ENCODE measurements at places on chromosomes 5 and 9.
A peak's percentile ranks its signal among the peaks of the same experiment; 100 is the strongest.

GRCh38 chr9:129382281-129383018 is 204.4 kb upstream of the IER5L start:
- DNase-seq: no peak

- DNase-seq: no peak
Observed at GRCh38 chr9:134215420-134215698, 51.0 kb upstream of the RNU6ATAC start.

DNA sequence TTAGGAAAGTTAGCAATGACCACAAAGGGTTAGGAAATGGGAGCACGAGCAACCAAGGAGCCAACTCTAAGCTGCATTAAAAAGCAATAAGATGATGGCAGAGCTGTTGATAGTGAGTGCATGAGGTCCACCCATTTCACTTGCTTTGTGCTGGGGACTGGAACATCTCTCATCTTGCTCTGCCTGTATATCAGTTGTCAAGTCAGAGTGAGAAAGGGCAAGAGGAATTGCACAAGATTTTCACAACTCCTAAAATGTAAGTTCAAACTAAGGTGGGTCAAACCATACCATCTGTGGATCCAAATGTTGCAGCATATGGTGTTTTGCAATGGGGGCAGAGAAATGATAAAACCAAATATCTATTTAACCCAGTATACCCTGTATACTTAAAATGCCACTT is 2.8 kb upstream of the ESM1 start:
- DNase-seq: no peak

DNA sequence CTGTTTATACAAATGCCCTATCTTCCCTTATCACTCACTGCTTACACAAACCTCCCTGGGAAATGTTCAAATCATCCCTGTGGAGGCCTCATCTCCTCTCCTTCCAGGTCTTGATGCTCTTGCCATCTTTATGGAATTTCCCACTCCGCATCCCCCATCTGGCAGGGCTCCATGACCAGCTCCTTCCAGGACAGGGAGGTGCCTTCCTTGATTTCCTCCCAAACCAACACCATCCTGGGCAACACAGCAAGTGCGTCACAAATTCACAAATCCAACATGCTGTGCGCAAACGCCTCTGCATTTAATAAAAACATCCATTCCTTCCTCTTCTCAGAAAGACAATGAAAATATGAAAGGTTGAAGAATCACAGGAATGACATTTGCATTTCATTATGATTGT is 51.7 kb downstream of the EPB41L4A start:
- DNase-seq: no peak

GRCh38 chr5:34639852-34640626 is 16.1 kb upstream of the RAI14 start:
- DNase-seq: no peak

- DNase-seq: no peak
Observed at GRCh38 chr9:81224166-81225081, 464.9 kb downstream of the TLE1 start.

- DNase-seq: no peak
Observed at GRCh38 chr5:154608531-154609011, 130.5 kb upstream of the HAND1 start.

GRCh38 chr5:33788922-33789566 is 102.7 kb downstream of the ADAMTS12 start:
- no peak for DNase-seq

DNA sequence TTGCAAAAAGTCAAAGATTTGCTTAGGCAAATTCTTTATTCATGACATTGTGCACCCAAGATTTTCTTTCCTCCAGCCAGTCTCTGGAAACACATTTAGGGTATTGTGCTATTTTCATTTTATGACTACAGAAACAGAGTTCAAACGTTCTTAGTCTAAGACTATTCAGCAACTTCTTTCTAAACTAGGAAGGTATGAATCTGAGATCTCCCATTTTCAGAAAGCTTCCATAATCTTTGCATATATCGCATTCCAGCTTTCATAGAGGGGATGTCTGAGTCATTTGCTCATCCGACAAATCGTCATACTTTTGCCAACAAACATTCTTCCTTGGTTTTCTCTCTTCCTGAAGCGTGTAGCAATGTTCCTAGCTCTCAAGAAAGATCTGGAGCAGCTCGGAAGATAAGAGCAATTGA is 1.6 kb upstream of the PAPPA start:
- DNase-seq: no peak

GRCh38 chr9:131762356-131762932 is 22.6 kb upstream of the RAPGEF1 start:
- DNase-seq: peak; percentile 70

- no peak for DNase-seq
Observed at GRCh38 chr5:174549254-174549653, 175.1 kb upstream of the MSX2 start.

- DNase-seq: no peak
Observed at GRCh38 chr9:93897075-93897970, 57.8 kb downstream of the BARX1 start.

- DNase-seq: no peak
Observed at GRCh38 chr5:146336197-146336596, 2.4 kb upstream of the POU4F3 start.

- DNase-seq: no peak
Observed at GRCh38 chr9:134490446-134490845, 151.2 kb upstream of the COL5A1 start.

GRCh38 chr9:131994364-131995125 is 85.1 kb downstream of the MED27 start:
- DNase-seq: no peak

GRCh38 chr5:35919191-35919590 is 19.2 kb downstream of the CAPSL start:
- no peak for DNase-seq

- DNase-seq: no peak
Observed at GRCh38 chr9:109705515-109705914, 74.5 kb upstream of the PALM2AKAP2 start.

- no peak for DNase-seq
Observed at GRCh38 chr5:168778536-168778935, 199.4 kb upstream of the PANK3 start.

DNA sequence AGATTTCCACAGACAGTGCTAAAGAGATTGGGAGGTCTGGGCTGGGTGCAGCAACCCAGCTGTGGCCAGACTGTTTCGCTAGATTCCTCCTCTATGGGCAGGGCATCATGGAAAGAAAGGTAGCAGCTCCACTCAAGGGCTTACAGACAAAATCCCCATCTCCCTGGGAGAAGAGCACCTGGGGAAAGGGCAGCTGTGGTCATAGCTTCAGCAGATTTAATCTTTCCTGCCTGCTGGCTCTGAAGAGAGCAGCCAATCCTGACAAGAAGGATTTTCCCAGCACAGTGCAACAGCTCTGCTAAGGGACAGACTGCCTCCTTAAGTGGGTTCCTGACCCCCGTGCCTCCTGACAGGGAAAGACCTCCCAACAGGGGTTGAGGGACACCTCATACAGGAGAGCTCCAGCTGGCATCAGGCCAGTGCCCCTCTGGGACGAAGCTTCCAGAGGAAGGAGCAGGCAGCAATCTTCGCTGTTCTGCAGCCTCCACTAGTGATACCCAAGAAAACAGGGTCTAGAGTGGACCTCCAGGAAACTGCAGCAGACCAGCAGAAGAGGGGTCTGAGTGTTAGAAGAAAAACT is 1379.3 kb upstream of the ACO1 start:
- no peak for DNase-seq

GRCh38 chr9:109417585-109418544 is 80.2 kb downstream of the PTPN3 start:
- no peak for DNase-seq

GRCh38 chr5:139810341-139811273 is 15.0 kb downstream of the PSD2 start:
- DNase-seq: no peak

- no peak for DNase-seq
Observed at GRCh38 chr9:112700085-112700484, 17.8 kb downstream of the INIP start.

DNA sequence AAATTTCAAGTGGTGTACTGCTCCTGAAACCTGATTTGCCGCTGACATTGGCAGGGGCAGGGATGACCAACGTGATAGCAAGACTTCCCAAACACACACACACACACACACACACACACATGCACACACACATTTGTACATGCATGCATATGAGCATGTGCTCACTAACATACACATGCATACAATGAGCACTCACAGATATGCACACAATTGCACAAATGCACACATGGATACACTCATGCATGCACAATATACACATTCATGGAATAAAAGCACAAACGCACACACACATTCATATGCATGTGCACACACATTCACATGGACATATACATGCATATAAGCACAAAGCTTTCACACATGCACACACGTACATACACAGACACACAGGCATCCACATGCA is 181.2 kb upstream of the ZNF618 start:
- DNase-seq: no peak

- no peak for DNase-seq
Observed at GRCh38 chr5:115940080-115940810, 22.0 kb upstream of the LVRN start.

DNA sequence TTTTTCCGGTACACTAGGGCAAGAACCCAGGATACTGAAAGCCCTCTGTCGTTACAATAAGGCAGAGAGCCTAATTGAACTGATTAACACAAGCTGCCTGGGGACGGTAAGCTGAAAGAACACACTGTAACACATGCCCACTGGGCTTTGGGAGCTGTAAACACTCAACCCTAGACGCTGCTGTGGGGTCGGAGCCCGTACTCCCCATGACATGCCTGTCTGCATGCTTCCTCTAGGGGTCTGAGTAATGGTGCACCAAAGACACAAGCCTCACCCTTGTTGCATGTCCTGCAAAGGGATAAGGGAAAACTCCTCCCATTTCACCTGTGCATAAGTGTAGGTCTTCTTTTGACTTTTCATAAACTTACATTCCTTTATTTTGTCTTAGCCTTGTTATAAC is 194.0 kb downstream of the FBXL7 start:
- no peak for DNase-seq

Measured in T-helper 1 cell (primary cell).